ENCODE measurements at places on chromosomes 3 and 15.

DNA sequence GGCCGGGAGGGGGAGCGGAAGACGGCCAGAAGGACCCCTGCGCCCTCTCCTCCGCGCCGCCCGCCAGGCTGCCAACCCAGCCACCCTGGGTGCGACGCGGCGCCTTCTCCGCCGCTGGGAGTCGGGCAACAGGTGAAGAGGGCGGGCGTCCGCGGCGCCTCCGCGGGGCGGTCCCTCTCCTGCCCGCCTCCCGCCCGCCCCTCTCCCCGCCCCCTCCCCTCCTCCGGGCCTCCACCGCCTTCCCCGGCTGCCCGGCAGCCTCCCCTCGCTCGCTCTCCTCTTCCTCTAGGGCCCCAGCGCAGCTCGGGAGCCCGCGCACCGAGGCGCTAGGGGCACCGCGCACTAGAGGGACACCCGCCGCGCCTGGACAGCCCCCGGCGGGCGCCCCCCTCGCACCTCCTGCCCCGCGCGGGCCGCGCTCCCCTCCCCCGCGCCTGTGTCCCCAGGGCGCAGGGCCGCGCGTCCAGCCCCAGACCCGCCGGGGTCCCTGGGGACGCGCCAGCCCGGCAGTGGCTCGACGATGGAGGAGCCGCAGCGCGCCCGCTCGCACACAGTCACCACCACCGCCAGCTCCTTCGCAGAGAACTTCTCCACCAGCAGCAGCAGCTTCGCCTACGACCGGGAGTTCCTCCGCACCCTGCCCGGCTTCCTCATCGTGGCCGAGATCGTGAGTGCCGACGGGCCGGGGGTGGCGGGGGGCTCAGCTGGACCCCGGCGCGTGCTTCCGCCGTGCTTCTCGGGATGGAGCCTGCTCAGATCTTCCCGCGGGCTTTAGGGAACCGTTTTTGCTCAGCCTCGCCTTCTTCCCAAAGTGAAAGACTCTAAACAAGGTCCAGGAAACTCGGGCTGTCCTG is at the start of gene CMTM8:
Gene CMTM8, plus strand, starts transcription at position 228 of the 854 bp plus-strand sequence. Its CDS starts 293 bp downstream, at position 521.
- DNase-seq, result peak; percentile 78

- DNase-seq, result no peak
Observed at GRCh38 chr15:25407950-25408349, 30.9 kb downstream of the UBE3A start.

- DNase-seq, result no peak
Observed at GRCh38 chr3:190697901-190698300, 164.6 kb downstream of the GMNC start.

GRCh38 chr15:64987136-64987535 is 2.6 kb downstream of the SPG21 start:
- no peak for DNase-seq

GRCh38 chr3:32707026-32707370 is 22.0 kb downstream of the CNOT10 start:
- DNase-seq, result no peak

DNA sequence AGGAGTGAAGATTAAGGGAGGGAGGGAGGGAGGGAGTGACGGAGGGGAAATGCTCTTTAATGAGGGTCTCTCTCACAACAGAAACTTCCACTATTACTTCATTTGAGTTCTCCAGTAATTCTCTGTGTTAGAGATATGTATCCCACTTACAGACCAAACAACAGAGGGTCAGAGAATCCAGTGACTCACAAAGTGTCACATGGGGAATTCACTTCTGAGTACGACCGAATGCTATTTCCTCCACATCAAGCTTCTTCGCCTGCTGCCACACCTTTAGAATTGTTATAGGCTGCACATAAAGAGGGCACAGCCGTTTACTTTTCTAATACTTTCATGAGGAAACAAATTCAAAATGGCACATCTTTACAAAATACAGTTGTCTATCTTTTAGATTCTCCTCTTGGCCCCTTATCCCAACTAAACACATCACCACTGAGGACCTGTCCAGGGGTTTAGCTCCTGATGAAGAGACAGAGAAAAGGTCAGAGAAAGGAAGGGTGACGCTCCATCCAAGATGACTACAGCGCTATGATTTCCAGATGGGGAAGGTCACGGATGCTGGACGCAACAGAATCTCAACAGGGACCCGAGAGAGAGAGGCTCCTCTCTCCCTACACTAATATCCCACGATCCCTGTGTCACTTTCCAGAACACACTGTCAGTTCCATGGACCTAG is 119.0 kb downstream of the XXYLT1 start:
- no peak for DNase-seq

- no peak for DNase-seq
Observed at GRCh38 chr15:44659056-44659455, 4.4 kb downstream of the SPG11 start.

Data from activated naive CD4-positive, alpha-beta T cell treated with anti-CD3 and anti-CD28 coated beads, Interleukin-2, amount 10 ng/mL, durations not matched to agents 7 days and 5 days (primary cell).